GM12892 (cell line): ENCODE measurements at places on chromosomes 1 and 21.
A peak's percentile ranks its signal among the peaks of the same experiment; 100 is the strongest.

DNA sequence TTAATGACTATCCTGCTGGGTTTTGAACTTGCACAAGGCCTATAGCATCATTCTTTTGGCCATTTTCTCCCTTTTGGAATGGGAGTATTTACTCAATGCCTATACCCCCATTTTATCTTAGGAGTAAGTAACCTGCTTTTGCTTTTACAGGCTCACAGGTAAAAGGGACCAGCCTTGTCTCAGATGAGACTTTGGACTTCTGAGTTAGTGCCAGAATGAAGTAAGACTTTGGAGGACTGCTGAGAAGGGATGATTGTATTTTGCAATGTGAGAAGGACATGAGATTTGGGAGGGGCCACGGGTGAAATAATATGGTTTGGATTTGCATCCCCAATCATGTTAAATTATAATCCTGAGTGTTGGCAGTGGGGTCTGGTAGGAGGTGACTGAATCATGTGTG is 212.7 kb downstream of the FAF1 start:
- DNase-seq, result no peak

DNA sequence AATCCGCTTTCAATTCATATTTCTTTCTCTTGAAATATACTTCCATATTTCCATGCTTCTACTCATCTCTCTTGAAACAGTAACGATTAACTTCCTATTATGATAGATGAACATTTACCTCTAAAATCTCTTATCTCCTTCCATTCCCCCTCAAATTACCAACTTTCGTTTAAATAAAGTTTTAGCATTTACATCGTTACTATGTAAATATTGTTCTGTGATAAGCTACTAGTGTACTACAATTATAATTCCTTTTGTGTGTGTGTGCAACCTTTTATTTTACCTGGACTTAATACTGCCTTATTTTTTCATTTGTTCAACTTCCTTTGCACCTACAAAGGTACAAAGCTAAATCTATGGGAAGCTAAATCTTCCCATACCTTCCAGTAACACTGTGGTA is 4.5 kb downstream of the FOXE3 start:
- no peak for DNase-seq

DNA sequence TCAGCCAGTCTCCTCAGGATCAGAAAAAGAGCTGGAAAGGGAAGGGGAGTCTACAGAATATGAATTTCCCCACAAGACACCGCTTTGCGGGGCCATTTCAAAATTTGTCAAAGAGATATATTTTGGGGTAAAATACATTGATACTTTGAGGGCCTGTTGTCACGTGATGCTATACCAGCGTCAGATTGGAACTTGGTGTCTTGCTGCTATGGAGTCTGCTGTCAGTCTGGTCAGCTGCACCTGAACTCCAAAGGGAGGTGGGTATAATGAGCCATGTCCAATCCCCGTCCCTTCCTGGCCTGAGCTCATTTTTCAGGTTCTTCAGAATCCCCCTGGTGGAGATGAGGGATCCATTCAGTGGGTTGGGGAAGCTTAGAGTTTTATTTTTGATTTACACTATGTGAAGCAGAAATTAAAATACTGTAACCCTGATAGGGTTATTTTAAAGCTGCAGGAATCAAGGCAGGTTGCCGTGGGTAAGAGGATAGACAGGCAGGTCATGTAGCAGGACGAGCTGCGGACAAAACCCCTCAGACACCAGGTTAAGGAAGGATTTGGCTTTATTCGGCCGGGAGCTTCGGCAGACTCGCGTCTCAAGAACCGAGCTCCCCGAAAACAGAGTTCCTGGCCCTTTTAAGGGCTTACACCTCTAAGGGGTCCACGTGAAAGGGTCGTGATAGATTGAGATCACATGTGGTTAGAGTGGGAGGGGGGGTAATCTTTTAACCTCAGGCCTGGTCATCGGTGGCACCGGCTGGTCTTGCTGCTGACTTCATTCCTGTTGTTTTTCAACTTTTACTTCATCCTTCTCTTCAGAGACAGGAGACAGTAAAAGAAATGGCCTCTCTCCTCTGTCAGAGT is 2.2 kb upstream of the POFUT2 start:
- no peak for DNase-seq

- DNase-seq, result no peak
Observed at GRCh38 chr1:47495176-47495713, 57.4 kb downstream of the FOXD2 start.

DNA sequence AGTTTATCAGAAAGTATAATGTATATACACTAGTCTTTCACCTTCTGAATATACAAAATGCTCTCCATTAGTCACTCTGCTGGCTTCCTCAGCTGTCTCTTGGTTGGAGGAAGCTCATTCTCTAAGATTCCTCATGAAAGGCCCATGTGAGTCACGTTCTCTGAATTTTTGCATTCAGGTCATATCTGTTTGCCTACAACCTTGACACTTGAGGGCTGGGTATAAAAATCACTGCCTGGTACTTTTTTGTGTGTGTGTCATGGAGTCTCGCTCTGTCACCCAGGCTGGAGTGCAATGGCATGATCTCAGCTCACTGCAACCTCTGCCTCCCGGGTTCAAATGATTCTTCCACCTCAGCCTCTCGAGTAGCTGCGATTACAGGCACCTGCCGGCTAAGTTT is 2.8 kb upstream of the GALNT2 start:
- no peak for DNase-seq

DNA sequence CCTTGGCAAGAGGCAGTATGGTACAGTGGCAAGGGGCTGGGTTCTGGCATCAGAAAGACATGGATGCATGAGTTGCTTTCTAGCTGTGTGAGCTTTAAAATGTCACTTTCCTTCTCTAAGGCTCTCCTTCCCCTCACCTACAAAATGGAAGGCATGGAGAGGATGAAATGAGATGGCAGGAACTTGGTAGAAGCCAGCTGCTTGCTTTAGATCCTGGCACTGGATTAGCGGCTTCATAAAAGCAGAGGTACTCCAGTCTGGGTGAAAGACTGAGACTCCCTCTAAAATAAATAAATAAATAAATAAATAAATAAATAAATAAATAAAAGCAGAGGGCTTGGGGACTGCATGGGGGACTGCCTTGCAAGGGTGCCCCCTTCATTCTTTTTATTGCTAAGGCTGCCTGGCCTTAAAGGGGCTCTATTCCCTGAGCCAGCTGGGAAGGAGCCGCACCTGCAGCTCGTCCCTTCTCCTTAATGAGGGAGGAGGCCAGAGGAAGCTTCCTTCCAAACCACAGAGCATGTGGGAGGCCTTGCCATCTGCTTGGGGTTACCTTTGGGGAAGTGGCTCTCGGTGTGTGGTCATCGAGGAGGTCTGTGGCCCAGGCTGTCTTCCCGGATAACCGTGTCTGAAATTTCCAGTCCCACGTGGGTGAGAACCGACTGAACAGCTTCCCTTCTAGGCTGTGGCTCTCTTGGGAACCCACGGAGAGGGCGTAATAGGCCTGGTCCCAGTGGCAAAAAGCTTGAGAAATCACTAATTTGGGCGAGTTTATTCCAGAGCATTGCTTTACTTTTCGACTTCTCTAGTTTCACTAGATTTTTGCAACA is 2.0 kb upstream of the ATP13A2 start:
- DNase-seq, result no peak

DNA sequence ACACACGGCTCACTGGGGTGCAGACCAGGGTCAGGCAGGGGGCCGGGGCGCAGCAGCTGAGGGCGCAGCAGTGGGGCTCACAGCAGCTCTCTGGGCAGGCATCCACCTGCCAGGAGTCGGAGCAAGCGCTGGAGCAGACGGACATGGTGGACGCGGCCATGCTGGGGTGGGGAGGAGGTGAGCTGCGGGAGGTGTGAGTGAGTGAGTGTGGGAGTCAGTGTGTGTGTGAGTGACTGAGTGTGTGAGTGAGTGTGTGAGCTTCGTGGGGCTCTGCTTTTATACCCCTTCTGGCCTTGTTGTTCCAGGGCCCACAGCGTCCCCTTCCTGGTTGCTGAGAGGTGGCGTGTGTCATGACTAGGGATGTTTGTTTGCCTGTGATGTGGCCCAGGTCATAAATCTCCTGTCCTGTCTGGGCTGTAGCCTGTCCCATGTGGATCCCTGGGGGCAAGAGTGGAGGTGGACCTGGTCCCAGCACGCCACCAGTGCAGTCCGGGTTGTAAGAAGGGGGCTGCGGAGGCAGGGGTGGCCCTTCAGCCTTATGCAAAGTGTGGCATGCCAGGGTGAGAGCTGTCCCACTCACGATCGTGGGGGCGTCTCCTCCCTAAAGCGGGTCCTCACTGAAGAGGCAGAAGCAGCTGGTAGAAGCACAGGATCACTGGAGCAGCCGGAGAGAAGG is at the start of gene KRTAP10-1:
Gene KRTAP10-1, minus strand, starts transcription at position 205 of the 676 bp plus-strand sequence. Its CDS starts 45 bp downstream, at position 160.
- DNase-seq, result no peak

- DNase-seq, result no peak
Observed at GRCh38 chr1:185670187-185670627, 64.0 kb upstream of the HMCN1 start.

DNA sequence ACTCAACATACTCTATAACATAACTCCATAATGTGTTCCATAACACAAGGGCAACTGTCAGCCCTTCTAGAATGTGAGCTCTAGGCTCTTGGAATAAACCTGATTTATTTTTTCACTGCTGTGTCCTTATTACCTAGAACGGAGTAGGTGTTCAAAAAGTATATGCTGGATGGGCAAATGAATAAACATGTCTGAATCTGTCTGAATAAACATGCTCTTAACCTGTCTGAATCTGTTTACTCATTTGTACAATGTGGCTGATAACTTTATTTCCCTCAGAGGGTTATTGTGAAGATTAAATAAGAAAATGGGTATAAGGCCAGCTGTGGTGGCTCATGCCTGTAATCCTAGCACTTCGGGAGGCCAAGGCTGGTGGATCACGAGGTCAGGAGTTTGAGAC is 42.3 kb downstream of the AZIN2 start:
- no peak for DNase-seq

DNA sequence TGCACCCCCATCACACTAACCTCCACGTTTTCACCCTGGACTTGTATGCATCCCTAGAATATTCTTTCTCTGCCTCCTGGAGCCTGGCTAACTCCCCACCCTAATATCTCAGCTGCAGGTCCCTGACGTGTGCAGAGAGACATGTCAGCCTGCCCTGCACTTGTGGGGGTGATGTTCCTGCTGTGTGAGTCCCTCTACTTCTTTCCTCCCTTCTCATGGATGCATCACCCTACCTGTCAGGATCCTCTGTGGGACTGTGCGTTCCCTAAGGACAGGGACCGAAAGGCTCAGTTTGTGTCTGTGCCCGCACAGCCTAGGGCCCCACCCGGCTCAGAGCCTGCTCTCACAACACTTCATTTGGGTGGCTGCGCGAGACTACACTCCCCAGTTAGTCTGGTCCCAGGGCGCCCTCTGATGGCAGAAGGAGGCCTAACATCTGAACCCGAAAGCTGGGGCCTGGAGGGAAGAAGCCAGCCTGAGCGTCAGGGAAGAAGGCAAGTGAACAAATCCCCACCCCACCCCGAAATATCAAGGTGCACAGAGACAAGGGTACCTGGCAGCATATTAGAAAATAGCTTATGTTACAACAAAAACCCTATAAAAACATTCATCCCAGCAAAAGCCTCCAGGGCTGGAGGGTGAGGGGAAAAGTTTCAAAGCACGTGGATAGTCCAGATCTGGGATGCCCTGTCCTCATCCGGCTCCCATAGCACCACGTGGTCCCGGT is 3.7 kb downstream of the CD52 start:
- DNase-seq, result peak; percentile 82

GRCh38 chr1:100799954-100800612 is 80.5 kb downstream of the VCAM1 start:
- no peak for DNase-seq

GRCh38 chr1:200366577-200367253 is 43.1 kb downstream of the ZNF281 start:
- DNase-seq, result no peak

- DNase-seq, result no peak
Observed at GRCh38 chr1:108556066-108556465, 3.8 kb upstream of the EEIG2 start.

DNA sequence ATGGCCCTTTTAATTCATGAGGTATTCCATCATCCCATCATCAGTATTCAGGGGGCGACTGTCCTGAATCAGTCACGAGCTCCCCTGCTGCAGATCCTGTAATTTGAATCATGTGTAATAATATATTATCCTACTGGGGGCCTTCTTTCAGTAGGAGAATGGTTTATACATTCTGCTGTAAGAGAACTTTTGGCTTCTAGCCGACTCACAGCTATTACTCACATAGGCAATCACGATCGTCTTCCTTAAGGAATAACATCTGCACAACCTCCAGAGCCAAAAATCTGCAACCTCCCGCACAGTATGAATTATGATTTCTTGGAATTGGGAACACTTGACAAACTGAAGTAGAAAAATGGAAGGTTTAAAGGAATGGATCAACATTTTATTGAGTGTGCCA is 343.0 kb downstream of the USP25 start:
- DNase-seq, result no peak

DNA sequence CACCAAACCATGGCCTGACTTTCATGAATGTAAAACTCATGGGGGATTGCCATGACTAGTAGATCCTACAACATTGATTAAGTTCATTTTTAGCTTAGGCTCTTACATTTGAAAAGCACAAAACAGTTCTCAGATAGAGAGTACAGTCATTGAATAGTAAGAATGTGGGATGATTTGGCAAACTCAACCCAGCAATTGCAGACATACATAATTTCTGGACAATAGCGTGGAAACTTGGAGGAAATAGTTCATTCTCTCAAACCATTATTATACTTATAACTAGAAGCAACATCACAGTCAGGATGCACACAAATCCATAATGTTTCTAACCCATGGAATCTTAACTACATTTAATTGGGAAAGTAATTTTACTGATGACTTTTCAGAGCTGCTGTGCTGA is 598.2 kb downstream of the LMO4 start:
- no peak for DNase-seq

DNA sequence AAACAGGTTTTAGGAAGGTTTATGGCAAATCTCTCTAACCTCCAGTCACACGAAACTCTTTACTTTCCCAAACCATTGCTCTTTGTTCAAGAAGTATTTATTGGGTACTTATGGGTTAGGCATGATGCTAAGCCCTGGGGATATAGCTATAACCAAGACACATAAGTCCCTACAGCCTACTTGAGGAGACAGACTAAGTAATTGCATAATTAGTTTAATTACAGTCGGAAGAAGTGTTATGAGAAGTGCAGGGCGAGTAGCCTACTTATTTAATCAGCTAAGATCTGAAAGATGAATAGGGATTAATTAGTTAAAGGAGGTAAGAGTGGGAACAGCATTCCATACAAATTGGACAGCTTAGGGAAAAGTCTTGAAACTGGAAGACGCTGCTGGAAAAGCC is 13.2 kb upstream of the NASP start:
- no peak for DNase-seq

GRCh38 chr1:103265551-103265950 is 157.2 kb upstream of the COL11A1 start:
- DNase-seq, result no peak

DNA sequence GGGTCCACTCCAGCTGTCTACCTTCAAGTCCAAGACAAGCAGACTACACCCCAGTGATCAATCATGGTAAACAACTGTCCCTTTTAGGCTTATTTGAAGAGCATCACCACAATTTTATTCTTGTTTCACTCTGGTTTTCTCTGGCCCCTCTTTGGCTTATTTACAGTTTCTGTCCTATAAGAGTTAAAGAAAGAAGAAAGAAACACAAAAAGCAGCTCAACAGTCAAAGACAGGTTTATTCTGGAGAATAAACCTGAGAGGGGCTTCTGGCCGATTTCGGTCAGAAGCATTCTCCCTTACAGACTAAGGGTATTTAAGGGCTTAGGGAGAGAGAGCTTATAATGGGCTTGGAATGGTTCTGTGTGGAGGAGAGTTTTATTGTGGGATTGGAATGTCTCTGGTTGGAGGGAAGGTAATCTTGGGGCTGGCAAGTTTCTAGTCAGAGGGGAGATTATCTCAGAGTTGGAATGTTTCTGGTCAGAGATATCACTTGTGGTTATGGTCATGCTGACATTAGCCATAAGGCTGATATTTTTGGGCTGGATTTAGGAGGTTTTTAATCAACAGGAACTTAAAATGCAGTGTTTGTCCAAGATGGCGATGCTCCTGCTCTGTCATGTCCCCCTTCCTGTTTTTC is 161.0 kb downstream of the URB2 start:
- no peak for DNase-seq
